Activated CD4-positive, CD25-positive, alpha-beta regulatory T cell treated with anti-CD3 and anti-CD28 coated beads, Interleukin-2, amount 50 U/mL, for 72 hours (primary cell): ENCODE measurements at places on chromosomes 11 and 22.

DNA sequence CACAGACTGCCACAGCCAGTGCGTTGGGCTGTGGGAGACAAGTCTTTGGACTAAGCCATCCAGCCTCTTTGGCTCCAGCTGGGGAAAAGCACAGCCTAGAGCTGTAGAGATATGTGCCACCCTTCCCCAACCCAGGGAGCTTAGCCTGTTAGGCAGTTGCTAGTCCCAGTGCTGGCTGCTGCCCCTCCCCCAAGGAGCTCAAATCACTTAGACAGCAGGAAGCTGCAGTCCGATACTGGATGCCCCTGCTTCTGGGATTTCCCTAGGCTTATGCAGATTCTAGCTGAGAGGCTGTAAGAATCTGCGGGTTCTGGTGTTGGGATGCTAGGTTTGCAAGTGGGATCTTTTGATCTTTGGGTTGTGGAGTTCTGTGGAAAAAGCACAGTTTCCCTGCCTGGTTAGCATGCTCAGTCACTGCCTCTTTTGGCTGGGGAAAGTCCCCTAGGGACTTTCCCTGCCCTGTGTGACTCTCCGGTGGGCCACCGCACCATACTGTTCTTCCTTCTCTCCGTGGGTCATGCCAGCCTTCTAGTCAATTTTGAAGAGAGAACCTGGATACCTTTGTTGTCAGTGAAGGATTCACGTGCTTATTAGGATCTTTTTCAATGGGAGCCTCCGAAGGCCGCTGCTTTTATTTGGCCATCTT, 792.0 kb downstream of the KCNA4 start:
- DNase-seq, result no peak

DNA sequence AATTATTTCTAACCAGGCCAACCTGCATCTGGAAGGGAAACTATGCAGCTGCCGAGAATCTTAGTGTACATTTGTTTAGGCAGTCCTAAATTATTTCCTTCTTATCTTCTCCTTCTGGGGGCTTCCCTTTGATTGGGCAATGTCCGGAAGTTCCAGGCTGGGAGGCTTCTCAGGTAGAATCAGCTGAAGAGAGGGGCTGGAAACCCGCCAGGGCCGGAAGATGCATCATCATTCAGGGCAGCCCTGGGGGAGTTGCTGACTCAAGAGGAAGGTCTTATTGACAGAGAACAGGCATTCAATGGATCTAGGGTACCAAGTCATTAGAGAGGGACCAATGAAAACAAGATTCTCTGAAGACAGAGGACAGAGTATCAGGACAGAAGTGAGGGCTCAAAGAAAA, 150.7 kb downstream of the BLID start:
- DNase-seq, result no peak

DNA sequence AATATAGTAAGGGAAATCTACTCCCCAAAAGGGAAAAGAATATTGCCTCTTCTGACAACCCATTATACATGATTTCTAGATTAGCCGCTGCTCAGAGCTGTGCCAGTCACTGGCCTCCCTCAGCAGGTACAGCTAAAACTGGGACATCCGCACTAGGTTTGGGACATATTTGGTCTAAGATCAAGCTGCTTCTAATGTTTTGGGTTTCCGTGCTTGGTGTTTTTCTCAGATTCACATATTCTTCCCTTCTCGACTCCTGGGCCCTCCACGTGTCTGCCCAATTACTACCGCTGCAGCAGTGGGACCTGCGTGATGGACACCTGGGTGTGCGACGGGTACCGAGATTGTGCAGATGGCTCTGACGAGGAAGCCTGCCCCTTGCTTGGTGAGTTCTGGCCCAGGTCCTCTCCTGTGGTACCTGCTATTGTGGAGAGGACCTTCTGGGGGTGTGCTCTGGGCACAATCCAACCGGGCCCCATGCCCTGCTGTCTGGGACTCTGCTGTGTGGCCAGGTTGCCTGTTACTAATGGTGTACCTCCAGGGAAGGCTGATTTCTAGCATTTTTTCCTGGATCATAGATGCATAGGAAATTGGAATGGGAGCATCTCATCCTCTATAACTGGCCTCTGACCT, 138.1 kb upstream of the SORL1-AS1 start:
- no peak for DNase-seq

DNA sequence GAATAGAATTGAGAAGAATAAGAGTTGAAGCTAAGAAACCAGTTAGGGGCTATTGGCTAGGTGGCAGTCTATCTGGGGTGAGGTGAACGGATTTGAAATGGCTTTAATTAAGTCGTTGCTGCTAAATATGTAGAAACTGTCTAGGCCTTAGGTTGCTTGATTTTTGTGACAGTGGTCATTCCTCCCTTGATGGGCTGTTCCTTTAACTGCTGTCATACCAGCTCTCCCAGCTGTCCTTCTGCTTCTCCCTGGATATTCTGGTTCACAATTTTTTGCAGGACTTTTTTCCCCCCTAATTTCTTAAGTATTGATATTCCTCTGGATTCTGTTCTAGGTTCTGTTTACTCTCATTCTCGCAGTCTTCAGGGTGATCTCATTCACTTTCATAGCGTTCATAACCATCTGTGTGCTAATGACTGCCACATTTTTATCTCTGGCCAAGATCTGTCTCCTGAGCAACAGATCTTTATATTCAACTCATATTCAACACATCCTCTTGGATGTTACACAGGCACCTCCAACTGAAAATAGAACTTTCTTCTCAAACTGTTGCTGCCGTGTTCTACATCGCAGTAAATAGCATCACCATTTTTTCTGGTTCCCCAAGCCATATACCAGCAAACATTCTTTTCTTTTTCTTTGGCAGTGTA, 134.1 kb downstream of the UVRAG start:
- DNase-seq, result no peak

DNA sequence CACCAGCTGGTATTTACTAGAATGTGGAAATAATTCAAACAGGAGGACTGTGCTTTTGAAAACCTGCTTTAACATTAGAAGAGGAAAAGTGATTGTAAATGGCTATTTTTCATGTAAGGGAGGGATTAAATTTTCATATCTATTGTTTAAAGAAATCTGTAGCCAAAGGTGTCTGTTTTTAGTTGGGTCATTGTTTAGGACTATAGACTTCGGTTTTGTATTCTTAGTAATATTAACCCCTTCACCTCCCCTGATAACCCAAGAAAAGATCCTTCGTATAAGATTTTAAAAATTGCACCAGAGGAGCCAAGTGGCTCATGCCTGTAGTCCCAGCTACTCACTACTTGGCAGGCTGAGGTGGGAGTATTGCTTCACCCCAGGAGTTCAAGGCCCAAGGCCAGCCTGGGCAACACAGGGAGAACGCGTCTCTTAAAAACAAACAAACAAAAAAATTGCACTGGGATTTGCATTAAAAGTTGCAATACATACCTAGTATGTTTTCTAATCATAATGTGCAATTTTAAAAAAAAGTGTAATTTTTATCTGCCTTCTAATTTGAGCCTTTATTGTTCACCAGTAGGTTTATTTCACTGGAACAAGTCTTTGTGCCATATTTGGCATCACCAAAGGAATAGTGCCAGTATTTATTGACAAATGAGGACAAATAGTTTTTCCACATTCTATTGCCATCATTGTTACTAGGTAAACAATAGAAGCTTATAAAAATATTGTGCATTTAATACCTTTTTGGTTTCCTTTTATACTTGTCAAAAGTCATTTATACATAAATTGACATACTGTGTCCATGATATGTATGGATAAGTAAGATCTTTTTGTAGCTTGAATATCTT, 34.3 kb downstream of the MTMR3 start:
- DNase-seq, result no peak

GRCh38 chr11:44188643-44189042, 93.2 kb downstream of the EXT2 start:
- no peak for DNase-seq

DNA sequence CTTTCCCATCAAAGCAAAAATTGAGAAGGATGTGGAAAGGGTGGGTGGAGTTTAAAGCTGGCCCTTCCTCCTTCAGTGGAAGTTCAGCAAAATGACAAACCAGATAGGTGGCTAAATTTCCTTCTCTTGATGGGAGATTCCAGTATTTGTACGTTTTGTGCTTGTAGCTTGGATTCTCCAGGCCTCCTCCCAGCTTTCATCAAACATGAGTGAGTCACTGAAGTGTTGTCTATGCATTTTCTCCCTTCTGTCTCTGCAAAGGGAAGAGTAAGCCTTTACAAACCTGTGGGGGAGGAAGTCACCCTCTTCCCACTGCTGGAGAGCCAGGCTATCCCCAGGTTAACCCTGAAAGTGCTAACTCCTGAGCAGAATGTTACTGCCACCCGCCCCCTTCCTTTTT, 6.4 kb downstream of the MARK2 start:
- DNase-seq, result no peak

GRCh38 chr11:16173798-16174197, 182.5 kb downstream of the SOX6 start:
- DNase-seq, result no peak
